ENCODE measurements at places on chromosomes 11 and 22.

DNA sequence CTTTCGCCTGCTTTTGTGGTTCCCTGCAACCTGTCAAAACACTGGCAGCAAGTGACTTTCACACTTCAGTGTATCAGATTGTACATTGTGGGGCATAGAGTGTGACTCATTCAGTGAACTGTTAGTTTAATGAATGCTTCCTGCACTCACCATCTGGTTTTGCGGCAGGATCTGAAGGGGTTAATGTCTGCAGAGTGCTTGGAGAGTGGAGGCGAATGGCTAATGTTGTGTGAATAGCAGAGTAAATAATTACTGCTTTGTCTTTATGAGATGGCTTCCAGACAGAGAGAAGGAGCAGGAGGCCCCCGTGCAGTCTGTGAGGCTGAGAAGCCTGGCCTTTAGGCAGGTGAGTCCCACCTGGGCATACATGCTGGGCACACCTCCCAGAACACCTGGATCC lies 454.3 kb upstream of the KIRREL3 start:
- DNase-seq, result peak; percentile 67

GRCh38 chr11:11531131-11531908 lies 90.5 kb downstream of the GALNT18 start:
- DNase-seq, result peak; percentile 64

DNA sequence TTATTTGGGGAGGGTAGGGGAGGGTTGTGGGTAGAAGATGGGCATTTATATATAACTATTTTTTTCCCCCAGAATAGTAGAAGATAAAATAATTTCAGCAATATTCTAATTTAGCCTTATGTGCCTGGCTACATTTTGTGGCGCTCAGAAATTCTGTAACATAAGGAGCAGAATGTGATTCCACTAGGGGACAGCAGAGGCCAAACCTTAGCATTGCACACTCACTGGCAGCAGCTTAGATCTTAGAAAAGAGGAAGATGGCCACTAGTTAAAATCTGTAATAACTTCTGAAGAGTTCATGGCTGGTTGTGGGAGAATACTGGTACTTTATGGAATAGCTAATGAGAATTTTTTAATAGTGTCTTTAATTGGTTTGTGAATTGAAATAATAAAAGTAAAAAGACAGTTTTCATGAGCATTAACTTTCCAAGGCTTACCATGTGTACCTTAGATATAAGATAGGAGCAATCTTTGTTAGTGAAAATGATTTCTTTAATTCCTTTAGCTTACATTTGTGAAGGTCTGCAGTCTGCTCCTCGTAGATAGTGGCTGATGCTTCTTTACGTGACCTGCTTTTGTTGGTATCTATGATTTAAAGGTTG lies 33.1 kb downstream of the DDX10 start:
- peak; percentile 11 for DNase-seq

GRCh38 chr11:30091737-30092136 lies 74.9 kb upstream of the KCNA4 start:
- no peak for DNase-seq

DNA sequence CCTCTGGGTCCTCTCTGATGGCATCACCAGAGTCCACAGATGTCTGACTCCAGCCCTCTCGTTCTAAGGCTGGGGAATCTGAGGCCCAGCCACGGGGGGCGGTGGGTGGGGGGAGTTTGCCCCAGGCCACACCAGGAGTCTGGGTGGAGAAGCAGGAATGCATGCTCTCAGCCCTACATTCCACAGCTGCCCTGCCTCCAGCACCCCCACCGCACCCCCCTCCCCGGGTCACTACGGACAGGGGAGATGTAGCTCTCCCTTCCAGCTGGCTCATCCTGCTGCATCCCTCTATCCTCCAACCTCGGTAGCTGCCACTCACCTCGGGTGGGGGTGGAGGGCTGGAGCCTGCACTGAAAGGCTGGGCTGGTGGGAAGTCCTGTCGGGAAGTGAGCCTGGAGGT lies 2.3 kb upstream of the PVALB start:
- no peak for DNase-seq

GRCh38 chr22:25900880-25901279 lies 158.9 kb downstream of the MYO18B start:
- no peak for DNase-seq

DNA sequence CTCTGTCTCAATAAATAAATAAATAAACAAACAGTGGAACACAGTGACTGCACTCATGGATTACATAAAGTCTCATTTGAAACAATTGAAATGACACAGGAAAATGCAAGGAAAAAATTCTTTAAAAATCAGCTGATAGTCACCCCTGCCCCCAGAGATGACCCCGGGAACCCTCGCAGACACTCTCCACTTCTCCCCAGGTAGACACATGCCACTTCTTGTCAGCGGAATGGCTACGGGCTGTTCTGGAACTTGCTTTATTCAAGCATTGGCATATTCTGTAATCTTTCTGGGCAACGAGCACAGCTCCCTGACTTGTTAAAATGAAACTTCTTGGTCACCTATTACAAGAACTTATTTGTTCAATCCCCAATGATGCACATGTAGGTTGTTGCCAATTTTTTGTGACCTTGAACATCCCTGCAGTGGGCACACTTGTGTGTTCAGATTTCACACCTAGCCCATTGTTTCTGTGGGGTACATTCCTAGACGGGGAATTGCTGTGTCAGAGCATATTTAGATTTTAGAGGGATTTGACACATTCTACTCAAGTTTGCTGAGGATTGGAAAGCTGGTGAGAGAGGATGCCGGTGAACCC lies 32.8 kb downstream of the MYEOV start:
- no peak for DNase-seq

GRCh38 chr11:114559425-114560310 lies at the start of gene NXPE1:
NXPE1 (minus strand) TSS chr11:114559881; CDS start chr11:114551201, 8,680 bp downstream.
- DNase-seq, result no peak

DNA sequence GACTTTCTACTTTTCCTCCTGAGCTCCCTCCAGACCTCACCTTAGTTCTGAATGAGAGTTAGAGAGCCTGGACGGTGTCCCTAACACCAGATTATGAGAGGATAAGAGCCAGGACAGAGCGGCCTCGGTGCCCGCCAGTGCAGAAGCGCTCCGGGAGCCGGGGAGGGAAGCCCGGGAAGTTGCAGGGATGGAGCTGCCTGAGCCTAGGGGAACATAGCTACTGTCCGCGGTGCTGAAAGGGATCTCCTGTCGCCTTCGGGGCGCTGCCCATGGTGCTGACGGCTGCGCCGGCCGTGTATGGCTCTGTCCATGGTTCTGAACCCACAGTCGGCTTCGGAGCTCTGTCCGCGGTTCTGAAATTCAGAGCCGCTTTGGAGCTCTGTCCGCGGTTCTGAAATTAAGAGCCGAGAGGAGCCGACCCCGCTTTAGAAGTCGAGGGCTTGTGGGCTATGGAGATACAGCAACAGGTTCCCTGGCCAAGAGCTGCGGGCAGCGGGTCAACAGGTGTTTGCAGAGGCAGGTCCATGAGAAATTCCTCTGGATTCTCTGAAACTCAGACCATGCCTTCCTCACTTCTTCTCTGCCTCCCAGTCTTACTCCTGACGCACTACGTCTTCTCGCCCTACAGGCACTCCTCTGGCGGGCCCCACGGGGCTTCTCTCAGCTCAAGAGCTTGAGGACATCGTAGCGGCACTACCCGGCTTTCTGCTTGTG lies 814 bp downstream of the NPAS4 start:
- no peak for DNase-seq

- DNase-seq, result no peak
Measured at GRCh38 chr22:39423976-39424375, 24.4 kb downstream of the TAB1 start.

DNA sequence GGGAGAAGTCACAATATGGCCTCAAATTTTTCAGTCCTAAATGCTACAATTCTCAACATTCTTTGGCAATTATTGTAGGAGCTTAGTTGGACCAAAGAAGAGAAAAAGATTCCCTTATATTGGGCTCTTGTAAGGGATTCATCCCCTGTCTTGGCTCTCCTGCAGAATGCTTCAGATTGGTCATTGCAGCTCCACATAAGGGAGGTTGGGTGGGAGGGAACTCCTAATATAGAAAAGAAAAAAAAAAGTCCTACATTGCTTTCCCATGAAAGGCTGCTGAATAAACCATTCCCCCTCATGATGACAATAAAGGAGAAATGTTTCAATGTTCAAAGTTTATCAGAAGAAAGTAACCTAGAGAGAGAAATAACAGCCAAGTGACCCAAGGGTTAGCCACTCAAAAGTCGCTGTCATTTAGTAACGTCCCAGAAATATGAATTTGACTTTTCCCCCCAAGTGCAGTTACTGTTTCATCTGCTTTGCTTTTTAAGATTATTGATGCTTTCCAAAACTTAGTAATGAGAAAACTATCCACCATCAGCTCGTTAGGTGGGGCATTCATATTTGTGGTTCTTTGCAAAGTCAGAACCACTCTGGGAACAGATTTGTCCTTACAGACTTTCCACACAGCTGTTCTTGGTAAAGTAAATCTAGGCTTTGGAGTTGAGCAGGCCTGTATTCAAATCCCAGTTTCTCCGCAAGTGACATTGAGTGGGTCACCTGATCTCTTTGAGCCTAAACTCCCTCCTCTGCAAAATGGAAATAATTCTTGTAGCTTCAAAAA lies 5.0 kb upstream of the SLC1A2 start:
- DNase-seq, result no peak

GRCh38 chr11:125998267-125998666 lies 52.4 kb downstream of the VSIG10L2 start:
- DNase-seq, result no peak

DNA sequence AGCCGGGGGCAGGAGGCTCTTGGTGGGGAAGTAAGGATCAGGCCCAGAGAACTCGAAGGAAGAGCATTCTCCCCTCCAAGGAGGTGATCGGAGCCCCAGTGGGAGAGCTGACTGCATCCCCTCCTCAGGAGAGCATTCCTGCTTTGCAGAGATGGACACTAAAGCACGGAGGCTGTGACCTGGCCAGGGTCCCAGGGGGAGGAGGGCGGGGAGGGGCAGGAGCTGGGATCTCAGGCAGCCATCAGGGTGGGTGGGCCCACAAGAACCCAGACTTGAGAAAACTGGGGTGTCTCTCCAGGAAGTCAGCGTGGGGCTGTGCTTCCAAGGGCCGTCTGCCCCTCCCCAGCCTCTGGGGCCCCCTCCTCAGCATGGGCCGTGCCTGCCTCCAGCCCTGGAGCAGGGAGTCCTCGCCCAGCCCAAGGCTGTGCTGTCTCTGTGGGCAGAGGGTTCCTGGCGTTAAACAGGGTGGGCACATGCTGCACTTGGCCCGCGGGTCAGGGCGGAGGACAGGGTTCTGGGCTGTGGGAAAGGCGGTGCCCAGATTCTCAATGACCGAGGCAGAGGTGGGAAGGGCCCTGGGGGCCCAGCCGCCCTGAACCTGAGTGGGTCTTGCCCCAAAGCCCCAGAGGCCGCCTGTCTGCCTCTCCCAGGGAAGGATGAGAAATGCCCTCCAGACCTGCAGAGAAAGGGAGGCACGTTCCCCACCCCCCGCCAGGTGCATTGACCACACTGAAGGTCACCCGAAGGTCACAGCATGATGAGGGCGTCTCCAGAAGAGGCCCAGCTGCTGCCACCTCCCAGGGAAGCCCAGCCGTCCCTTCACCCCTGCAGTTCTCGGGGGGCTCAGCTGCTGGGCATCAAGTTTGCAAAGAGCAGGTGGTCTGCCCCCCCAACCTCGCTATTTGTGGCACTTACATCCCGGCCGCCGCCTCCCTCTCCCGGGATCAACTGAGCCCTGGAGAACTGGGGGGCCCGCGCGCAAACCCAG lies 643 bp downstream of the CEND1 start:
- DNase-seq, result no peak

GRCh38 chr11:17020831-17021230 lies 6.6 kb upstream of the PLEKHA7 start:
- no peak for DNase-seq

DNA sequence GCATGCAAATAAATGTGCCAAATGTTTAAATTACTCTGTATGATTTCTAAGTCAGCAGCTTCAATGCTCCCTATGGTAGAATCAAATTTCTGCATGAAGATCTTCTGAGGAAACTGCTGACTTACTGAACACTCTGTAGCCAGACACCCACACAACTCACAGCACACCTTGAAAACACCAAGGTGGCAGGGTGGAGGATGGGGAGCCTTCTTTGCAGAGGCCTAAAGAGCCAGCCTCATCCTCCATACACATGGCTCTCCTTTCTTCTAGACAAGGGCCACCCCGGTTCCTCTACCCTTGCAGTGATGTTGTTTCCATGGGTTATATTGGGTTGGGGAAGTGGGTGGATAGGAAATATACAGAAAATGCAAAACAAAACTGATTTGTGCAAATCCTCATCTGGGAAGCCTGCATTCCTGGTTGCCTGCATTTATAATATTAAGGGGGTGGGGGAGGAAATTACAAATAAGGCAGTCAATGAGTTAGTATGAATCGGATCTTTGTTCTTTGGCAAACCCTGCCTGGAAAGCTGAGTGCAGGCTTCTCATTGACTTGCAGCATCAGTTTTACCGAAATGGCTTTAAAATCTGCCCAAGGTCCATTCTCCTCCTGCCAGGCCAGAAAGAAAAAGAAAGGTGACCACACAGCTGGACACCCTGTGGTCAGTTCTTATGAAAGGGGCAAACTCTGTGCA lies 15.8 kb upstream of the ETS1 start:
- DNase-seq, result no peak

DNA sequence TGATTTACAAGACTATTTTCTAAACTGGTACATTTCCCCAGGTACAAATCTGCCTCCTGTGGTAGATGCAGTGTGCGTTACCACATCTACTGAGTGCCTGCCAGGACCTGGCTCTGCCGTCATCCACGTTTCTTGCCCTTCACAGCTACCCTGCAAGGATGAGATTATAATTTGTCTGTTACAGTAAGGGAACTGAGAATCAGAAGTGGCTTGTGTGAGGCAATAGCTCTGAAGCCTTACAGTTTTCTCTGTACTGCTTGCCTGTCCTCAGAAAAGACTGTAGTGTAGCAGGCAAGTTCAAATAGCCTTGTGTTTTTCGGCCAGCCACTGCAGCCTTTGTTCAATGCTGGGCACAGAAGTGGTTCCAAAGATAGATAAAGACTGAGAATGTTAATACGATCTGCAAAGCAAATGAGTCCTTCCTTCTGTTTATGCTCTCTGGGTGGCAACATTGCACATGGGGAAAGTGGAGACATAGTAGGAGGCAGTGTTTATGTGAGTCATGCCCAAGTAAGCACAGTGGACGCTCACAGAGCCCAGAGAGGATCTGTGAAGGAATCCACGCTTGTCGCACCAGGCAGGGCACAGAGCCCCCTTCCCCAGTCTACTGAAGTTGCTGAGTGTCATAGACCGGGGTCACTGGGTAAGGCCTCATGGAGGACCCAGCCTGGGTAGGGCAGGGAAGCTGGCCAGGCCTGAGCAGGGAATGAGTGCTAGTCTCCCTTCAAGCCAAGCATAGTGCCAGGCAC lies 49.1 kb downstream of the MICAL2 start:
- DNase-seq, result no peak

- no peak for DNase-seq
Measured at GRCh38 chr22:38964306-38964705, 6.9 kb downstream of the APOBEC3A start.

DNA sequence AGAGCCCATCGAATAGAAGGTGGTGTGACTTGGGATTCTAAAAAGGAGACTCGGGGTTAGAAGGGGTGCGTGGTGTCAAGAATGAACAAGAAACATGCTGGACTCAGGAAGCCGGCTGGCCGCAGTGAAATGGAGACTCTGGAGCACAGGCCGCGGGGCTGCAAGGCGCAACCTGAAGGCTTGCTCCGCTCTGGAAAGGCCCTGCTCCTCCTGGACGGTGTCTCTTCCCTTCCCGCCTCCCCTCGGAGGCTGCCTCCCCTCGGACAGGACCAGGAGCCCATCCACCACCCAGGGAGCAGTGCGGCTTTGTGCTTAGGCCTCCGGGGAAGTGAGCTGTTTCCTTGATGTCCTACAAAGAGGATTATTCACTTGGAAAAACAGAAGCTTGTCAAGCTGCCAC lies 170.1 kb downstream of the OPCML start:
- no peak for DNase-seq

Measured in NCI-H1694 treated with DMSO at 0.1 percent for 48 hours (cell line).